ENCODE measurements at places on chromosomes 2 and 18.

DNA sequence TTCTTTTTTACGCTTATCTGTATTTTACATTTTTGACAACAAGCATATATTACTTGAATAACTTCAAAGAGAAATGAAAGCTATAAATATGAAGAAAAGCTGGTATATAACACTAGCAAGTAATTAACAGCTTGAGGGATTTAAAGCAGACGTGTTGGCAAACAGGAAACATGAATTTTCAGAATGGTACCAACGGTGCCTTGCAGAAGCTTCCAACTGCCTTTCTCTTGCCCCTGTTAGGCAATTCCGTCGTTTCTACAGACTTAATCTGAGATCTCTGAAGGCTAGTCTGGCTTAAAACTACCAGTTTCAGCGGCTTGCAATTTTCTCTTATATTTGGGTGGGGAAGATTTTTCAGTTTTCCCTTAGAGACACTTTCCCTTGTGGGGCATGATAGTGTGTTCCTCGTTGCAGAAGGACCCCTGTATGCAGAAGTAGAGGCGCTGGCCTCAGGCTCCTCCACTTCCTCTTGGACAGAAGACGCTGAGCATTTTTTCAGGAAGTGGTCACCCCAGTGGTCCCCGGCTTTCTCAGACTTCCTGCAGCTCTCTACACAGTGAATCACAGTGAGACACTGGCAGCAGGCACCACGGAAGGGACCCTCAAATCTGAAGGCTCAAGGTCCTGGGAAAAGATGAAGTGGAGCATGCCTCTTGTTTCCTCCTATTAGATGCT is 56.2 kb upstream of the SLC16A14 start:
- DNase-seq = peak; percentile 2

- no peak for DNase-seq
These were observed 247.7 kb downstream of the TPGS2 start for GRCh38 chr18:36580874-36581750.

GRCh38 chr2:20436716-20437470 is 10.0 kb upstream of the RHOB start:
- DNase-seq = no peak

DNA sequence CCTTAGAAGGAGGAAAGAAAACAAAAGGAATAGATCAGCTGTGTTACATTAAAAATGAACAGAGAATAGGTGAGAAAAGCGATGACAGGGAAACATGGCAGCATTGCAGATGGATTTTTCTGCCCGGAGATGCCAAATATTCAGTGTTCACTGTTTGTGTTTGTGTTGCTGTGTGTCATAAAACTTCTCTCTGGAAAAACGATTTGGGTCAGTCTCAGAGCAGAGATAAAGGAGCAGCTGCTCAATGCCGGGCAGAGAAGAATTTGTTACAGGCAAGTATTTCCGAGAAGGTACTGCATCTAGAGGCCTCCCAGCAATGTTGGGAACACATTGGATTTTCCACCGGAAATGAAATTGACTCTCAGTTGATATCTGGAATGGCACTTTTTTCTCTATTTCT is 156.4 kb upstream of the KLHL14 start:
- DNase-seq = no peak

DNA sequence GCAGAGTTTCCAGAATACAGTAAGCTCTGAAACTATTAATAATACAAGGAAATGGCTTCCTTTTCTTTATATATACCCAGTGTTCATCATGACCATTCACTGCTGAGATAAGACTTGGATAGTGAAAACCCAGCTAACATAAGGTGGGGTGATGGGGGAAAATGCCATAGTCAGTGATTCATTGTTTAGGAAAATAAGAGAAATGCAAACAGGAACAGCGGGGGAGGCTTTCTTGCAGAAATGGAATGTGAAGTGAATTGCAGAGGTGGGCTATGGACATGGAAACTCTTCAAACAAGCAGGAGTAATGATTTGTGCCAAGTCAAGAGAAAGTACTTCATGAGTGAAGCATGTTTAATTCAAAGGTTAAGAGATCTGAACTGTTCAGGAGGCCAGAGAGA is 519.4 kb downstream of the TDRD15 start:
- DNase-seq = no peak

DNA sequence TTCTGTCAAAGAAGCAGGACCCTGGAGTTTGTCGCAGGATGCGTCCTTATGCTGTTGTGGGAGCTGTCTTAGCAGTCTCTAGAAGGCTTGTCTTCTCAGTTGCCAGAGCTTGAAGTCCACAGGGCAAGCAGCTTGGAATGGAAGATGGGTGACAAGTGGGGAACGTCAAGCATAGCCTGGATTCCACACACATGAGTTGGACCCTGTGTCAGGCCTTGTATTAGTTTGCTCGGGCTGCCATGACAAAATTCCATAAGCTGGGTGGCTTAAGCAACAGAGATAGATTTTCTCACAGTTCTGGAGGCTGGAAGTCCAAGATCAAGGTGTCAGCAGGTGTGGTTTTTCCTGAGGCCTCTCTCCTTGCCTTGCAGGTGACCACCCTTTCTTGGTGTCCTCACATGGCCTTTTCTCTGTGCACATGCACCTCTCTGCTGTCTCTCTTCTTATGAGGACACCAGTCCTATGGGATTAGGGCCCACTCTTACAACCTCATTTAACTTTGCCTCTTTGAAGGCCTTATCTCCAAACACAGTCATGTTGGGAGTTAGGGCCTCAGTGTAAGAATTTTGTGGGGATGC is 51.3 kb downstream of the THNSL2 start:
- no peak for DNase-seq

DNA sequence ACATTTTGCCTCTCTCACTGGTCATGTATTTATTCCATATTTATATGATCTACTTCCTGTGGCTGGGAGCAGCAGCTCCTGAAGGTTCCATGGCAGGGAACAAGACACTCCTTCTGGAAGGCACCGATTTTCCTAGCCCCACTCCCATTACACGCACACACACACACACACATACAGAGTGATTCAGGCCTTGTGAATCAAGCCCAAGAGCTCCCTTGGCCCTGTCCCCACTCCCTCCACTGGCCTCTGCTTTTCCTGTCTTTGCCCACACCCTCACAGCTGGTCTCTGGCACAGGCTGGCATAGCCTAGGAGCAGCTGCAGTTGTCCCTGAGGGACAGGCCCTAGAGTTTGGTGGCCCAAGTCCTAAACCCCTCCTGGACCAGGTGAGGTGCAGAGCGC is 201.7 kb downstream of the NAPG start:
- DNase-seq = no peak

DNA sequence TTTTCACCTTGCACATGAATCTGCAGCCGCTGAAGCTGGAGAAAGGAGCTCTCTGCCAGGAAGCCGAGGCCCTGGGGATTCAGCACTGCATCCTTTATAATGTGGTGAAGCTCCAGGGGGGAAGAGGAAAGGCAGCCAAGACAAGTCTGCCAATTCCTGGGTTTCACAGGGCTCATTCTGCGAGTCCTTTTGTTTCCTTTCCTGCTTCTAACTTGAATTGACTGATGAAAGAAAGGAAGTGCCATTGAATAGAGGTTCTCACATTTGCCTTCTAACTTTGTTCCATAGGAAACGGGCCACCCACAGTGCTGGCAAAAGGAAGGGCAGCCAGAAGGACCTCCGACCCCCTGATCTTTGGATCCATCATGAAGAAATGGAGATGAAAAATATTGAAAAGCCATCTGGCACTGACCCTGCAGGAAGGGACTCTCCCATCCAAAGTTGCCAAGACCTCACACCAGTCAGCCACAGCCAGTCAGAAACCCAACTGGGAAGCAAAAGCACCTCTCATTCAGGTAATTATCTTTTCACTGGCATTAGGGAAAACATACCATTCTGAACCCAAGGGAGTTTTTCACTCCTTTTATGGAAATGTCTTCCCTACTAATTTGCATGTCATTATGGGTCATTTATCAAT is 765.4 kb downstream of the MBD2 start:
- no peak for DNase-seq

GRCh38 chr2:75709297-75709696 is 1.4 kb downstream of the GCFC2 start:
- no peak for DNase-seq

DNA sequence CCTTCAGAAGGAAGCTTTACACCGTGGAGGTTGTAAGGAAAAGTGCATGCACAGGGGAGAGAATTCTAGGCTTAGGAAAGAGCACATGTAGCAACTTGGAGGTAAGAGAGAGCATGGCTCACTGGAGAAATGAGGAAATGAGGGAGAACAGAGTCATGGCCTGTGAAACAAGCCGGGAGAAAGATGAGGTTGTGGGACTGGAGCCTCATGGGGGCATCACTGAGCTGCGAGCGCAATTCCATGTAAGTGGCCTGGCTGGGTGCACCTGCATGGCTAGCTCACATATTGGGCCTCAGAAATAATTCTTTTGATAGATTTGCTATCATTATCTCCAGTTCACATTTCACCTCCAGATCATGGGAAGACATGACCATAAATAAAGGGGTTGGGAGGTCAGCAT is 785.5 kb upstream of the RAB6C start:
- no peak for DNase-seq

DNA sequence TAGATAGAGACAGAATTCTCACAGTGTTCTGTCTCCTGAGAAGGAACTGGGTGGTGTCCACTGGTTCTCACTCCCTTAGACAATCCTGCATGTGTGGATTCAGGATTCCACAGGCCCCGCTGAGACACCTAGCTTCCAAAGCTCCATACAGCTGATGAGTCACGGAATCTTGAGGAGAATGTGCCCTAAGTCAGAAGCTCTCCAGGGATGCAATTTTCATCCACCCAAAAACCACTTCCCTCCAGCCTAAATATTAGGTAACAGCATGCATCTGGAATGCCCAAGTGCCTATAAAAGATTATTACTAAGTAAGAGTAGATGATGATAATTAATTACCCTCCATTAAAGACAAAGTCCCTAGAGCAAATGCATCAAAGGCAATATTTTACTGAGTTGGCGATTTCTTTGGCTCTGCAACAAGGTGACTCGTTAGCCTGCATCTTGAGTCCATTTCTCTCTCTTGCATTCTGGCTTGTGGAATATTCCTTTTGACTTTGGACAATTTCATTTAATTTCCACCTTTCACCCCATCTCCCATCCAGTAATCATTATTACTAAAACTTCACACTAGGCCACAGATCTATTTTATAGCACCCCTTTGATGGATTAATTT is 475.1 kb downstream of the TNS1 start:
- DNase-seq = no peak

DNA sequence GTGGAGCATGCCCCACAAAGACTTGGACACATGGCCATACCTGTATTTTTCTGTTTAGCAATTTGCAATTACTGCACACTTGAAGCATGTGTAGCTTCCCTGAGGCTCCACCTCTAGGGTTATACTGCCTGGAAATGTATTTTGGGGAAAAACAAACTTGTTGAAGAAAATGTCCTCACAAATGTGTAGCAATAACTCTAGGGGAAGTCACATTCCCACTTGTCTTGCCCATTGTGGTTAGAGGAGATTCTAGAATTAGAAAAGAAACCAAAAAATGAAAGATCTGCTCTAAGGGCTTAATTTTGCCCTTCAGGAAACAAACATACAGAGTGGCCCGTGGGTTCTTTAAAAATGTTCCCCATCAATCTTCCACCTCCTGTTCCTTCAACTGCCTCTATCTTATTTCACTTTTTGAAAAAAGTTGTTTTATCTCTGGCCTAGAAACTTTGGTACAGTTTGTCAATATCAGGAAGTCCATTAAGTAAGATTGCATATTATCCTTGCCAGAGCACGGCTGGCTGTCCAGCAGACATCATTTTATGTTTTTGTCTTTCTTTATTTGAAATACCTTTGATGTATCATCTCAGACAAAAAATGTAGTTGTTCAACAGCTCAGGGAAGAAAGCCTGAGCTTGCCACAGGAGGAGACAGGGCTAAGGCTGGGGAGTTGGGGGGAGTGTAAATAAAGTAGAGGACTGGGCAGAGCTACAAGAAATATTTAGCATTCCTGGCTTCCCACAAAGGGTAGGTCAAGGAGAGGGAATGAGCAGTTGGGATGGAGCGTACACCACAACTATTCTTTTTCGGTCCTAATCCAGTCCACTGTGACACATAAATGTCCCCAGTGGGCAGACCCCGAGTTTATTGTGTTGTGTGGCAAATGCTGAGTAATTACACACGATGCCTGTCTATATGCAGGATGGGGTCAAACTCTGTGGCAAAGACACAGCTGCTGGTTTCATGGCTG is 96.8 kb upstream of the CDC42EP3 start:
- DNase-seq = no peak

DNA sequence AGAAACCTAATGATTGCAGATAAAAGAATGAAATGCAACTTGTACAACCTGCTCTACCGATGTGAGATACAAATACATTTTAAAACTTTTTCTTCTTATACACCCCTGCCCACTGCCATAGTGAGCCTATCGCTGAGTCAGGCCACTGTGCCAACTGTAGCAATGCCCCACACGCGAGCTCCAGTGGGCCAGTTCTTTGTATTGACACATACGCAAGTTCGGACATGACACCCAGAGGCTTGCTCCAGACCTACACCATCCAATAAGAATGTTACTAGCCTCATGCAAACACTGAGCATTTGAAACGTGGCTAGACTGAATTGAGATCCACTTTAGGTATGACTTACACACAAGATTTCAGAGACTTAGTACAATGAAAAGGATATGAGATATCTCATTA is 340.1 kb downstream of the ARHGAP15 start:
- DNase-seq = no peak

- DNase-seq = no peak
These were observed 306.5 kb upstream of the ZNF521 start for GRCh38 chr18:25658476-25658875.

- no peak for DNase-seq
These were observed 320.8 kb downstream of the AFF3 start for GRCh38 chr2:99821572-99821971.

DNA sequence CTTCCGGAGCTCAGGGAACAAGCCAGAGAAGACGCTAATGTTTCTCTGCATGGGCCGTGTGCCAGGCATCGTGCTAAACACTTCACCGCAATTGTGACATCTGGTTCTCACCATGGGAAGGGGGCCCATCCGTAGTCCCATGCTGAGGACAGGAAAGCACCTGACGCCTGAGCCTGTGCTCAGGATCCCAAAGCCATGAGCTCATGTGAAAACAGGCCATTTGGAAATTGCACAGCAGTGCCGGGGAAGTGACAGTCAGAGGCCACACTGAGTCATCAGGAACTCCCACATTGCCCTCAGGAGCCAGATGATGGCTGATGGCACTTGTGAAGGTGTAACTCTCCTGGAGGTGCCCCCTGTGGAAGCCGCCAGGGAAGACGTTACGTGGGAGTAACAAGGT is 141.0 kb downstream of the INHBB start:
- no peak for DNase-seq

DNA sequence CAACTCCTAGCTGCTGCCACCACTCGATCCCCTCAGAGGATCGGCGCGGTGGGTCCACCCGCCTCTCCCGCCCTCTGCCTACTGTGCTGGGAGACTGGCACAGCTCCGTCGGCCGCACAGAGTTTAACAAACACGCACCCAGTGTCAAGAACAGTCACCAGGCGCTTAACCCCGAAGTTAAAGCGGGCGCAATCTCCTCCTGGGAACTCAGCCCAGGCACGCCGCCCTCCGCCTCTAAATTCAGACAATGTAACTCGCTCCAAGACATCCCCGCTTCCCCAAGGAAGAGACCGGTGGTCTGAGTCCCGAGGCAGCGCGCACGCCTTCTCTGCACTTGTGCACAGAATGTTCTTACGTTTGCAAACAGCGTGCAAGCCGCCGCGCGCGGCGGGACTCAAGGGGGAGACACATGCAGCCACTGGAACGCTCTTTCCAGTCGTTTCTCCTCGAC is 533 bp downstream of the CXCR4 start:
- peak; percentile 60 for DNase-seq

- DNase-seq = no peak
These were observed 69.1 kb upstream of the SLC39A10 start for GRCh38 chr2:195587966-195588365.

GRCh38 chr2:235663875-235664274 is 170.0 kb downstream of the AGAP1 start:
- no peak for DNase-seq

GRCh38 chr2:7621018-7621814 is 704.0 kb downstream of the RNF144A start:
- no peak for DNase-seq
